ENCODE measurements at places on chromosomes 12 and 14.

DNA sequence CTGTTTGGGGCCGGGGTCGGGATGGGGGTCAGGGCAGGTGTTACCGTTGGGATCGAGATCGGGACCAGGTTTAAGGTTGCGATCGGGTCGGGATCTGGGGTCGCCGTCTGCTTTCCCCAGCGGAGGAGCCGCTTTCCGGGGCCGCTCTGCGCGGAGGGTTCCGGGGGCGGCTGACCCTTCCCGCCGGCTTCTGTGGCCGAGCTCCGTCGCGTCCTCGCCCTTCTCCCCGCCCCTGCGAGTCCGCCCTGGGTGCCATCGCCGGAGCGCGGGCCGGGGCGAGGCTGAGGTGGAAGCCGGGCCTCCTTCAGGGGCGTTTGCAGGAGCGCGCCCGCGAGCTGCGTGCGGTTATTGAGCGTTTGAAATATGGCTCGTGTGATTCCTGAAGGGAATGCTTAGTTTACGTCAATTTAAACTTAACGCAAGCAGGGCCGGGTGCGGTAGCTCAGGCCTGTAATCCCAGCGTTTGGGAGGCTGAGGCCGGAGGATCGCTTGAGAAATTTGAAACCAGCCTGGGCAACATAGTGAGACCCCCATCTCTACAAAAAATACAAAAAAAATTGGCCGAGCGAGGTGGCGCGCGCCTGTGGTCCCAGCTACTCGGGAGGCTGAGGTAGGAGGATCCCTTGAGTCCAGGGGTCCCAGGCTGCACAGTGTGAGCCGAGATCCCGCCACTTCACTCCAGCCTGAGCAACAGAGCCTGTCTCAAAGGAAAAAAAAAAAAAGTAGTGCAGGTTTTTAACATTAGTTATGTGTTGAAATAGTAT lies 620 bp downstream of the PGAM5 start:
- peak; percentile 66 for DNase-seq

DNA sequence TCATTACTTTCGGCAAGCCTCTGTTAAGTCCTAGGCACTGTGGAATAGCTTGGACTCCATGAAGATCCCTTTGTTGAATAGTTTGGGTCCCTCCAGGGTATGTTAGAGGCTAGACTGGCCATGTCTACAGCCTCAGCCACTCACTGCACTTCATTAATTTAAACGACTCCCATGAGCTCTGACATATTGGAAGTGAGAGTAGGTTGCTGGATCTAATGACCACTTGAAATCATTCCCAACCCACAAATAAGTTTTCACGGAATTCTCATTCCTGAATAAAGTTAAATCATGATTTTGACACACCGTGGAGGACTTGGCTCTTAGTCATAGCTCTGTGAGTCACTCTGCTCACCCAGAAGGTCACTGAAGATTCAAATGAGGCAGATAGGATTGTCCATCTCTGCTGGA lies 21.4 kb upstream of the APPL2 start:
- no peak for DNase-seq

GRCh38 chr14:83058068-83058467 lies 1524.4 kb upstream of the SEL1L start:
- DNase-seq, result no peak

DNA sequence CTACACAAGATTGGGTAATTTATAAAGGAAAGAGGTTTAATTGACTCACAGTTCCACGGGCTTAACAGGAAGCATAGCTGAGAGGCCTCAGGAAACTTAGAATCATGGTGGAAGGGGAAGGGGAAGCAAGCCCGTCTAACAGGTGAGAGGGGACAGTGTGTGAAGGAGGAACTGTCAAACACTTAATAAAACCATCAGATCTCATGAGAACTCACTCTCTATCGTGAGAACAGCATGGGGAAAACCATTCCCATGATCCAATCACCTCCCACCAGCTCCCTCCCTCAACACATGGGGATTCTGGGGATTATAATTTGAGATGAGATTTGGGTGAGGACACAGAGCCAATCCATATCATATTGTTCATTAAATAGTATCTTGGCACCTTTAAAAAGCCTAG lies 56.1 kb downstream of the EPS8 start:
- DNase-seq, result no peak

DNA sequence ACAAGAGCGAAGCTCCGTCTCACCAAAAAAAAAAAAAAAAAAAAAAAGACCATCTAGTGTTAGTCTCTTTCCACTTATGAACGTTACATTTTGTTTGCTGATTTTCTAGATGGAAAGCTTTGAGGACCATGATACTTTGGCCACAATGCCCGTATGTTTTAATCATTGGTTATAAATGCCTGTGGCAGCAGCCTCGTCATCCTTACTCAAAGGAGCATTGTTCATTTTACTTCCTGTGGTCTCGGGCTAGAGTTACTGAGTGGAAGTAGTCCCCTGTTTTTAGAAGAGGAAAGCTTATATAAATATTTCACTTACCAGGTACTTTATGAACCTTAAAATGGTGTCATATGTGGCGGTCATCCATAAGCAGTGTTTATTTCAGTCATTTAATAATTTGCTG lies 359.9 kb downstream of the AEBP2 start:
- no peak for DNase-seq

- no peak for DNase-seq
Observed at GRCh38 chr14:98908050-98908449, 363.9 kb downstream of the BCL11B start.

DNA sequence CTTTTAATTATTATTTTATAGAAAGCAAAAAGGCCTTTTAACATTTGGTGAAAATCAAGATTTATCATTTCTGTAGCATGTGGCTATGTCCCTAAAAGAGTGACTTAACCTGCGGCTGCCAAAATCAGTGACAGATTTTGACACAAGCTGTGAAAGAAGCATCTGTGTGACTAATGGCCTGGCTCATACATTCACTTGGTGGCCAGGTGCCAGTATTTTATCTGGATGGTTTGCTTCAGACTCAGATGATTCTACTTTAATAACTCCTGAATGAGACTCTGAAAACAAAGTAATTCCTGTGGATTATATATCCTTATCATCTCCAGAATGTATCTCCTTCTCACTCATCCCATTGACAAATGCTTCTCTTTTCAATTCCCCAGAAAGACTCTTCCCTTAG lies 103.0 kb downstream of the FSCB start:
- no peak for DNase-seq

GRCh38 chr14:50062438-50063085 lies 53.8 kb downstream of the VCPKMT start:
- DNase-seq, result peak; percentile 81

GRCh38 chr14:42192738-42193653 lies 586.3 kb downstream of the LRFN5 start:
- no peak for DNase-seq

- DNase-seq, result no peak
Observed at GRCh38 chr12:75271576-75271975, 58.5 kb downstream of the CAPS2 start.

GRCh38 chr12:53651737-53652136 lies 24.1 kb downstream of the ATP5MC2 start:
- no peak for DNase-seq

- DNase-seq, result no peak
Observed at GRCh38 chr14:89952576-89952975, 2.0 kb downstream of the EFCAB11 start.

DNA sequence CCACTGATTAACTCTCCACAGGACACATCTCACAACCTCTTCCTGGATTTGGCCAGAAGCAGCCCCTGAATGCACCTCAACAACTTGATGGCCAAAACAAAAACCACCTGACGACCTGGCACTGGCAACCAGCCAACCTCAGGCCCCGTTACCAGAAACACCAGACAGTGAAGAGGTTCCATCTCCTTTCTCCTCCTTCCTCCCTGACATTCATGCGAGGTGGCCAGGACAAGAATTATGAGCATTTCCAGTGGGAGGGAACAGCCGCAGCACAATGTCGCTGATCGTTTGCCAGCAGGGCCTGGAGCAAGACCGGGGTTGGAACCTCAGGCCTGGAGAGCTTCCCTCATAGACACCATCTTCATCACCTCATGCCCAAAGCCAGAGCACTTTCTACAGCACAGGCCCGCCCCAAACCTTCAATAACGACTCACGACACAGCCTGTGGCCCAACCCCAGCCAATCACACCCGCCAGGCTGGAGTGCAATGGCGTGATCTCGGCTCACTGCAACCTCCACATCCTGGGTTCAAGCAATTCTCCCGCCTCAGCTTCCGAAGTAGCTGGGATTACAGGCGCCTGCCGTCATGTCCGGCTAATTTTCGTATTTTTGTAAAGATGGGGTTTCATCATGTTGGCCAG lies 48.7 kb downstream of the CCDC88C start:
- no peak for DNase-seq

GRCh38 chr12:94710933-94711332 lies 60.6 kb upstream of the TMCC3 start:
- peak; percentile 73 for DNase-seq

Data from hematopoietic multipotent progenitor cell treated with erythropoietin and hydrocortisone succinate and interleukin-3 and kit ligand, for 4 days (in vitro differentiated cells).